ENCODE measurements at places on chromosomes 3 and 15. TPM values are rescaled to one million over a fixed set of nuclear protein-coding genes. Genes with fewer than 3 reads are reported as not detected.

DNA sequence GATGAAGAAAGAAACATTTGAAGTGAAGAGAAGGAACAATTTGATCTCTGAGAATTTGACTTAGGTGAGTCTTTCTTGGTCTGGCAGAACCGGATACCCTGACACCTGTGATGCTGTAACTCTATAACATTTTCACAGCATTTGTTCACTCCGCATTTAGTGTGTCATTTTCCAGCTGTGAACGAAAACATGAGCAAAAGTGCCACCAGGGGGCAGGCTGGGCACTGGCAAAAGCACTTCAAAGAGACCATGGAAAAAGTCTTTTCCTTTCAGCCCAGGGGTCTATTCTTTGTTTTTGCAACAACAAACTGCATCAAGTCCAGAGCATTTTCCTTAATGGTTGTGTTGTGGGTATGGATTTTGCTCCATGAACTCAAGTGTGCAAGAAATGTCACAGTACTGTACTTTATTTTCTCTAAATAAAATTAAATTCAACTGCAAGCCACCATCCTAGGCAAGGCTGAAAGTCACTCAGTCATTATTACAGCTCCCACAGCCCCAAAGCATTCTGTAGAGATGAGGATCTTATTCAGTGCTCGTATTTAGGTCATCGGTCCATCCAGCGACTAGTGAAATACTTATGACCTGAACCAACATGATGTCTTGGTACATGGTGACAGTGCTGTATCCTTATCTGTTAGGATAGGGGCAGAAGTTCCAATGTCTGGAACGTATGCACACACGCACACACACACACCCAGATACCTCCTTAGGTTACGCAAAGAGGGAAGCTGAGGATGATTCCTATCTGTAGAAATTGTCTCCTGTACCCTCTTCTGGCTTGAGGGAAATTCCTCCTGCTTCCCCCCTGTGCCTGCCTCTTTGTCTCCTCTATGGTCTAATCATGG, 125.5 kb downstream of the GADL1 start:
- no peak overlapping the region for H3K4me3 ChIP-seq
- peaks cover 4% of the 10 kb centered on the region for H3K27me3 ChIP-seq
- H3K4me1 ChIP-seq: peaks cover 3% of the 10 kb centered on the region

DNA sequence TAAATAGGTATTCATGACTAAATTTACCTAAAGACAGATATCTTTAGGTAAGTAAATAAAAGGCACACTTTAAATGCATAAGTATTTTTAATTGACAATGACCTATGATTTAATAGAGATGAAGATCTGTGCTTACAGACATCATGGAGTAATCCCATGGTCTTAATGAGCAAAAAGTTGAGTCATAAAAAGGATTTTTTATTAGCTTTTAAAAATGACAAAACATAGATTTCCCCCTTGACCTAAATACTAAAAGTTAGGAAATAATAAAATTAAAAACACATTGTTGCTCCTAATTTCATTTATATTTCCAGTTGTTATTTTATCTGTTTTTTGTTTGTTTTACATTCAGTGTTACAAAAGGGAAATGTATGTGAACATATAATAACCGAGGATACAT, 1005.7 kb downstream of the ROBO1 start:
- H3K4me1 ChIP-seq: peaks cover 9% of the 10 kb centered on the region
- no peak overlapping the region for H3K27ac ChIP-seq
- H3K36me3 ChIP-seq: no peaks in the 10 kb centered on the region
- H3K4me3 ChIP-seq: no peak overlapping the region

- no peak overlapping the region for H3K27ac ChIP-seq
- no peaks in the 10 kb centered on the region for H3K27me3 ChIP-seq
- H3K4me3 ChIP-seq: no peak overlapping the region
- no peaks in the 10 kb centered on the region for H3K36me3 ChIP-seq
- peaks cover 11% of the 10 kb centered on the region for H3K4me1 ChIP-seq
Measured at GRCh38 chr15:80887148-80887547, 102.5 kb downstream of the MESD start.

DNA sequence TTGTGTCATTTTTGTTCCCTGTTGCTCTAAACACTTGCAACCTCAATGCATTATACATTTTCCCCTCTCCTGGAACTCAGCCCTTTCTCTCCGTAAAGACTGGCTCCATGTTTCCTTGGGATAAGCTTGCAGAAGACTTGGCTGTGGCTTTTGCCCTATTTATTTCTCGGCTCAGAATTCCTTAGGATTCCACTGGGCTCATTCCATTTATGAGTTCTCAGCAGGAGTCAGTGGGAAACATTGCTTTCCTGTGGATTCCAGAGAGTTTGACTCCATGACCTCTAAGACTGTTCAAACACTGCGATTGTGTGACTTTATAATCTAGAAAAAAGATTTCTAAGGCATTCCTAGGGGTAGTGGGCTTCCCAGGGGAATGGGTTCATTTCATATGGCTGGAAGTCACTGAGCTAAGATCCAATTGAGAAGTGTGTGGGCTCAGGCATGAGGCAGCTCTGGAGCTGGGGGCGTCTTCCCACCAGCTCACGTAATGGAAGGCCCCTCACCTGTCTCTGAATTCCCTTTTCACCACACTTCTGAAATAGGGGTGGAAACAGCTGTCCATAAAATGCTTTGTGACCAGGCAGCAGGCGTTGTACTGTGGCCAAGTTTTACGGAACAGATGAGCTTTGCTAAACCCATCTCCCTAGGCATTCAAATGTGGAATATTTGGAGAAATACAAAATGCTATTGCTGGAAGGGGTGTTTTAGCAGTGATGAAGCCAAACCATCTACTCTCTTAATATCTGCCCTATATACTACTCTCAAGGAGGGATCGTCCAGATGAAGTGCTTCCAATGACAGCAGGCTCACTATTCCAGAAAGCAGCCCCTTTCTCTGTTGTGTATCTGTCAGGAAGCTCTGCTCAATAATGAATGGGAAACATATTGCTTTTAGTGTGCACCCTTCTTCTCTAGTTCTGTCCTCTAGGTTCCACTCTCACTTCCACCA, 91.8 kb upstream of the BCL6 start:
- H3K27me3 ChIP-seq: peaks cover 6% of the 10 kb centered on the region
- H3K27ac ChIP-seq: no peak overlapping the region
- no peaks in the 10 kb centered on the region for H3K4me1 ChIP-seq
- H3K36me3 ChIP-seq: no peaks in the 10 kb centered on the region

Gene PSMD2
- 292 TPM for total RNA-seq

Gene ENTPD3
- not detected for total RNA-seq

Gene STOML1
- total RNA-seq: 14.3 TPM

Gene AGTR1
- total RNA-seq: not detected
